ENCODE measurements at places on chromosomes 3 and 15.

DNA sequence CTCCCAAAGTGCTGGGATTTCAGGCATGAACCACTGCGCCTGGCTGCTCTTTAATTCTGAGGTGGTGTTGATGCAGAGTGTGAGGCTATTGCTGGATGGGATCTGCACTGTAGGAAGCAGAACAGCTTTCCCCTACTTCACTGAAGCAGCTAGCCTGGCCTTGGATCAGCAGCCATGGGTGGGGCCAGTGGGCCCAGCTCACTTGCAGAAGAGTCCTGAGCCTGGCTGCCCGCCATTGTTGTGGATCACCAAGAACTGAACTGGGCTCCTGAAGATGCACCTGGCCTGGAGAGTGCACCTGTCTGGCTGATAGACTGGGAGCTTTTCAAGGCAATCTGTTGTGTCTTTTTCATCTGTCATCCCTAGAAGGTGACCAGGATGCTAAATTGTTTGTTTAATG, 11.9 kb downstream of the TLNRD1 start:
- DNase-seq: no peak

GRCh38 chr3:97817965-97818364, 3.8 kb upstream of the CRYBG3 start:
- no peak for DNase-seq

DNA sequence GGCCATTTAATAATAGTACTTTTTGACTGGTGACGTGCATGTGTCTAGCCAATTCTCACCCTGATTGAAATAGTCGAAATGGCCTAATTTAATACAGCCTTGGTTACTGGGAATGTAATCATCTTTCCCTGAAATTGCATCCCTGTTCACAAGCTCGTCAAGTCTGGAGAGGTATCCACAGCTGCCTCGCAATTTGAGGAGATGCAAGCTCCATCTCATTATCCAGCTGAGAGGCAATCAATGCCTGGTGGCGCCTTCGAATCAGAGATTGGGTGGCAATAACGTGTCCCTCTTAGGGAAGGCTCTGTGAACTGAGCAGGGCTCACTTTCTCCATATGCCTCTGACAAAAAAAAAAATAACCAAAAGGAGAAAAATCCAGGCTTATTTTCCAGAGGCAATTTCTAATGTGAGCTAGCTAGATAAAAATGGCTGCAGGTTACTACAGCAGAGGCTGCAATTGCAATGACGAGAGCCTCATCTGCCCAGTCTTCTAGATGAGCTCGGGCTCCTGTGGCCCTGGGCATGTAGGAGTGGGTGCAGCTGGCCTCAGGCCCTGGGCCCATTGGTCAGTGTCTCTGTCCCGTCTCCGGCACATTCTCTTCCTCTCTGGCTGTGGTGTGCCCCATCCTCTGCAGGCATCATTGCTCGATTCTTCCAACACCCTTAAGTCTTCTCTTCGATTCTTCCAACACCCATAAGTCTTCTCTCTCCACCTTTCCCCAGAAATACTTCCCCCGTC, 487.5 kb downstream of the GABRG3 start:
- no peak for DNase-seq

DNA sequence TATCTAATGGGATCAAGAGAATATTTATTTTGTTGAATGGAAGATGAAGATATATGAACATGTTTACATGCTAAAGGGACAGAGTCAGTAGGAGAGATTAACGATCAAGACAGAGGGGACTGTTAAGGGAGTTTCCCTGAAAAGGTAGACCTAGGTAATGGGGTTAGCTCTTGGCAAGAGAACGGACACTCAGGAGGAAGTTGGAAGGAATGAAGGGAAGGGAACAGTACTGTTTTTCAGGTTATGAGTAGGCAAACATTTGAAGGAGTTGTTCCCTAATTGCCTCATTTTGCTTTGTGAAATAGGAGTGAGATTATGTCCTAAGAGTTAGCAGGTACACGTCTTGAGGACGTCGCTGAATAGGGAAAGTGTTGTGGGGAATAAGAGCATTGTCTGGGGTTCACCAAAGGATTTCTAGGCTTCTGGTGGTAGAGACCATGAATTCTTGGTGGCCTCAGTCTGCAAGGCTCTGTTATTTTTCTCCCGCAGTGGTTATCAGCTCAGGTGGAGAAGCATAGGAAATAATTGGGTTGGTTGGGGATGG, 41.3 kb downstream of the PDE8A start:
- no peak for DNase-seq

DNA sequence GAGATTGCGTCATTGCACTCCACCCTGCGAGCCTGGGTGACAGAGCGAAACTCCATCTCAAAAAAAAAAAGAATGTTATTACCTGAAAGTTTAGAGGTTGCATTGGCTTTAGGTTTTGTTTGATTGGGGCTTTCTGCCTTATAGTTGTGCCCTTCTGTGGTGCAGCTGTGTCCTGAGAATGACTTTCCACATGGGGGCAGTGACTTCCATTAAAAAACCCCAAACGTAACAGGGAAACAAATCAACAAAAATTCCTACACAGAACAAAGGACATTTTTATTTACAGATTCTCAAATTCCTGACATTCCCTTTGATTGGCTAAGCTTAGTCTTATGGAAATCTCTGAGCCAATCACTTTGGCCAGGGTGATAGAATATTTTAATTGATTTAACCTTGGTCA, 154.1 kb upstream of the GPR149 start:
- DNase-seq: no peak

DNA sequence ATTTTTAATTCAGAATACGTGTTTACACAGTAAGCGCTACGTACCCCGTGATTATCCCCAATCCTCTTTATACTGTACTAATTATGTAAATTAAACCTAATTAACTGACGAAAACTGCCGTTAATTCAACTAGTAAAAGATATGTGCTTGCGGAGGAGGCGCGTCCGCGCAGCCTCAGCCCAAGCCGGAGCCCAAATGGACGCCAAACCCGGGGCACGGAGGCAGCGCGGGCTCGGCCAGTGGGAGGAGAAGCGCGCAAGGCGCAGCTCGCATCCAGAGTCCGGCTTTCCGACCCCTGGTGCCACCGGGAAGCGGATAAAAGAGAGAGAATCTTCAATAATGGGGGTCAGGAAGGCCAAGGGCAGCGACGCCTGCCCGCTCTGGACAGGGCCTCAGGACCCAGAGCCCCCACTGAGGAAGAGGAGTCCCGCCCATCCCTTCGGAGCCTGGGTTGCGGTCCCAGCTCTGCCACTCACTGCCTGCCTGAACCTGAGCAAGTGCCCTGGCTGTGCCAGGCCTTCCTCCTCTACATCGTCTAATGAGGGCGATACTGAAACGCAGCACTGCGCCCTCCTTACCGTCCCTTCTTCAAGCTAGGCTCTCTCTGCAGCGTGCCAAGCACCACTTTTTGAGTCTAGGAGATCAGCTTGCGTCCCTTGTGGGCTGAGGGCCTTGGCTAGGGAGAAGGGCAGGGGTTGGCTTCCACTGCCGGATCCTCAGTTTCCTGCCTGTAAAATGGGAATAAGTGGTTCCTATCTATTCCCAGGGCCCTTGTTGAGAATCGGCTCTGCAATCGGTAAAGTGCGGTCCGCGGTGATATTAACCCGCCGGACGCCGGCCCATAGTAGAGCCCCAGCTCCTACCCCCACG, 5.0 kb upstream of the SKOR1 start:
- no peak for DNase-seq

DNA sequence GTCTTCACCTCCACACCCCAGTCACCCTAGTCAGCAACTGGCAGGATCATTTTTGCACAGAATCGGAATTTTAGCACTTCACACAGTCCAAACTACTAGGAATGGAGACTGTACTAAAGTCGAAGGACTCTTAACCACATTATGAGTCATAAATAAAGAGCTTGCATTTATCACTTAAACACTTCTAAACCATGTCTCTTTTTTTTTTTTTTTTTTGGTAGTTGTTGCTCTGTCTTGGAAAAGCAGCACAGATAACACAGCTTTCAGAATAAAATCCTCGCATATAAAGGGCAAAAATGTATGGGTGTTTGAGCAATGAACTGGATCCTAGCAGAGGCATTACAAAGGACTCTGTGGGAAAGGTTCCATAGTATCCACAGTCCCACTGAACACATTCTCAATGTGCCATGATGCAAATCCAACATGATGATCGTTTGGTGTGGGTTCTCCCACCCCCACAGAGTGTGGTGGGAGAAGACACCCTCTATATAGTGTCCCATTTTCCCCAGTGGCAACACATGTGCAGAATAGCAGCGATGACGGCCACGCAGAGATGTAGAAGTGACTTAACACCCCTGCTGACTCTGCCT, 47.1 kb downstream of the FOXP1 start:
- no peak for DNase-seq

DNA sequence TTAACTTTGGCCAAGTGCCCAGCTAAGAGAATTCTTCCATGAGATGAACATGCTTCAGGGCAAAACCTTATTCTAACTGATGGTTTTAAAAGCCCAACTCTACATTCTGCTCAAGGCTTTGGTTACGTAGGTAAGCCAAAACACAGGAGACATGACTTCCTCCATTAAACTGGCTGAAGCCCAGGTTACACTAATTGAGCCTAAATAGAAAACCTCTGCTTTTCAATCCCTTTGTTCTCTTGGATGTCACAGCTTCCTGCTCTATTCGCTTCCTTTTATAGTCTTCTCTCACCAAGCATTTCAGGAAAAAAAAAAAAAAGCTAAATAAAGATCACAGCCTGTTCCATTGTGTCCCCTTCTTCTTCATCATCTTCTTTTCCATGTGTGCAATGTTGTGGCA, 420.4 kb downstream of the TIGIT start:
- no peak for DNase-seq

DNA sequence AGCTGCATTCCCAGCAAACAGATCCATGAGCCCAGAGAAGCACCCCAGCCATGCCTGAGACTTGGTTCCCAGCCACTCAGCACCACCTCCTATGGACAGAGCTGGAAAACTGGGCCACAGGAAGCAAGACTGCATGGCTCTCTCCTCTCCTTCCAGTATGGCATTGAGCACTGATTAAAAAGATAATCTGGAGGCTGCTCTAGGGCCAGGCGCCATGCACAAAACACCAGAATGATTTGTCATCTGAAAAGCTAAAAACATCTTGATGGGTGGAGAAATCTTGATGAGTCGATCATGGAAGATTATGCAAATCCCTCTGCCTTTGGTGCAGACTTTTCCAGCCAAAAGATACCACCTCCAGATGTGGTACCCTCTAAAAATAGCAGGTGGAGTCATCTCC, 62.7 kb upstream of the MRPS22 start:
- DNase-seq: no peak

DNA sequence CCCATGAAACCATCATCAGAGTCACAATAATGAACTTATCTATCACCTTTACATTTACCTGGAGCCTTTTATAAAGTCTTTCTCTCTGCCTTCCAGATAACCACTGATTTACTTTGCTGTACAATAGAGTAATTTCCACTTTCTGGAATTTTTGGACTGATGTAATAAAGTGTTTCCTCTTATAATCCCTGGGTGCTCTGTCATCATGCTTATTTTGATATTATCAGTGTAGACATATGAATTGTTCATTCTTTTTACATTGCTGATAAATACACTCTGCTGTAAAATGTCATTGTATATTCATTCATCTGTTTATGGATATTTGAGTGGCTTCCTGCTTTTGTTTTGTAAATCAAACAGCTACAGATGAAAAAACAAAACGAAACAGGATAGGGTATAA, 27.0 kb upstream of the IREB2 start:
- DNase-seq: no peak

DNA sequence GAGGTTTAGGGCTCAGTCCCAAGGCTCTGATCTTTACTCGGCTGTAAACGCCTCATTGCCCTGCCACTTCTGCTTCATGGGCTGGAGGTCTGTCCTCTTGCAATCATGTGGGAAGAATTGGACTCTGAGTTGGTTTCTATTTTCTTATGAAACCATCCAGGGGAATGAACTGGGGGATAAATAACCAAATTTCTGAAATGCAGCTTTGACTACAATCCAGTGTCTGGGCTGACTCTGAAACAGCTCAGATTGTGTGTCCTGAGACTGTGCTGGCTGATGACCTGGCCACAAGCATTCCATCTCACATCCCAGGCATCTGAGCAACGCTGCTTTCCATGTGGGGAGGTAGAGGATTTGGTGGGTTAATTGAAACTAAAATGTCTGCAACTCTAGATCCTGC, 71.0 kb upstream of the GALNT15 start:
- DNase-seq: no peak

DNA sequence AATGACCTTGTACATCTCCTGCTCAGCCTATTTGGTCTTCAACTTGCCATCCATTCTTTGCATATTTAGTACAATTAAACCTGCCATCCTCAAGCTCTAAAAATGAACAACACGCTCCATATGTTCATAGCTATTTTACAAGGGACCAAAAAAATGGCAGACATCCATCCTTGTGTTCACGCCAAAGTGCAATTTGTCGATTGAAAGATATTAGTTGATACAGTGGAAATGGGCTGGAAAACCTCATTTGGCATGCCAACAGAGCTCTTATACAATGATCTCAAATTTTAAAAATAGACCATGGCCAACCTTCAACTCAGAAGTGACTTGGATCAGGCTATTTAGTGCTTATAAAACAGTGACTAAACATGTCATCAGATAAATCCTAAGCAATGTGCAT, 413.6 kb upstream of the ARL6 start:
- no peak for DNase-seq

DNA sequence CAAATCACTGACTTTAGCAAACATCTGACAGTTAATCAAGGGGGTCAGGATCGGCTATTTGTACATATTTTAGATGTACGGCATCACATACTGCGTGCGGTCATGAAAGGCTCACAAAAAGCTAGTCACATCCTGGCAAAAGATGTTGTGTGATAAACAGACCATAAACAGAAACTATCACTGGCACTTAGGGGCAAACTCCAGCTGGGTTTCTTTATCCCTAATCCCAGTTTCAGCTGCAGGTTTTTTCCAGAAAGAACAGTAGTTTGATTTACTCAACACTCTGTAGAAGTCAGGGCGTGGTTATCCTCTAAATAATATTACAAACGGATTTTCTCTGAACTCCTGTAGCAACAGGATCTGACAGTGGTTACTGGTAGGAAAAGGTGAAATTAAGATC, 112.4 kb upstream of the BHLHE40 start:
- DNase-seq: no peak

GRCh38 chr15:98782801-98783200, 134.5 kb downstream of the IGF1R start:
- no peak for DNase-seq

DNA sequence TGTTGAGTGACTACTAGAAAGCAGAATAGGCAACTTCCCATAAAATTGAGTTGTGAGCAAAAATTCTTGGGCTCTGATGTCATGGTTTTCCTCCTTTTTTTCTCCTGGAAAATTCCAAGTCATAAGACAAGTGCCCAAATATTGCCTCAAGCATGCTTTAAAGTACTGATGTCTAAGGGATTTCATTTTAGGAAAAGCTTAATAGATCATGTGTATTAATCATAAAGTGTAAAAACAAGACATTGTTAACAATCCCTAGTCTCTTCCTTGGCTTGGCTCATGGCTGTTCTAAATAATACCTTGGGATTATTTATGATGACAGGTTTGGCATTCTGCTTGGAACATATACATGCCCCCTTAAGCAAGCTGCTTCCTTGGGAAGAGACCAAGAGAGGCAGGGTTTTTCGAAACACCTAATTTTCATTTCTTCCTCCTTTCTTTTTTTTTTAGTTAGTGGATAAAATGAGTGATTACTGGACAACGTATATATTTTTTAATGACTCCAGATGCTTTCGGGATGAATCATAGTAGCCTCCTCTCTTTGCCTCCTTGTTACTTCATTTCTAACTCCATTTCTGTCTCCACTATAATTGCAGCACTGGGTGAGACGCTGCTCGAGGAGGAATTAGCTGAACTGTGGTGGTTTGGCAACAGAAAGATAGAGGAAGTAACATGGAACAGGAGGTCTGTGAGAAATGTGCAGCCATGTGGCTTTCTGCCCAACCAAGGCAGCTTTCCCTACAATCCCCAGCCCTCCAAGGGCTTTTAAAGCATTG, 104.9 kb downstream of the TPRG1 start:
- no peak for DNase-seq

GRCh38 chr3:43287500-43287873, 1.1 kb downstream of the SNRK start:
- DNase-seq: no peak
